ENCODE measurements at places on chromosomes 12 and 14.

- no peak for DNase-seq
Measured at GRCh38 chr14:100336618-100337530, 13.7 kb downstream of the SLC25A47 start.

GRCh38 chr14:23018107-23018506 is 8.2 kb upstream of the C14orf93 start:
- no peak for DNase-seq

DNA sequence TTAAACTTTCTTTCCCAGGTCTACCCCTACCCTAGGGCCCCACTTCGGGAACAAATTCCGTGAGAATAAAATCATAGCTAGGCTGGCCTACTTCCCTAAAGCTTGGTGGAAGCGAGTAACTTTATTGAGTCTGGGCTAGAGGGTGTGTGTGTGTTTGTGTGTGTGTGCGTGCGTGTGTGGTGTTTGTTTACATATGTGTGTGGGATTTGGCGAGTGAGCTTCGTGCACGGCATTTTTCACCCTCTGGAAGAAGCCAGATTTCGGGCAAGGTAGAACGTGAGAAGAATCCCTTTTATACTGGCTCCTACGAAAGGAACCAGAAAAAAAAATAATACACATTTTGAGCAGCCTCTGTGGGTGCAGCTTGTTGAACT is 7.5 kb upstream of the LHX5 start:
- no peak for DNase-seq

GRCh38 chr12:119176267-119177055 is 2.3 kb upstream of the HSPB8 start:
- no peak for DNase-seq

DNA sequence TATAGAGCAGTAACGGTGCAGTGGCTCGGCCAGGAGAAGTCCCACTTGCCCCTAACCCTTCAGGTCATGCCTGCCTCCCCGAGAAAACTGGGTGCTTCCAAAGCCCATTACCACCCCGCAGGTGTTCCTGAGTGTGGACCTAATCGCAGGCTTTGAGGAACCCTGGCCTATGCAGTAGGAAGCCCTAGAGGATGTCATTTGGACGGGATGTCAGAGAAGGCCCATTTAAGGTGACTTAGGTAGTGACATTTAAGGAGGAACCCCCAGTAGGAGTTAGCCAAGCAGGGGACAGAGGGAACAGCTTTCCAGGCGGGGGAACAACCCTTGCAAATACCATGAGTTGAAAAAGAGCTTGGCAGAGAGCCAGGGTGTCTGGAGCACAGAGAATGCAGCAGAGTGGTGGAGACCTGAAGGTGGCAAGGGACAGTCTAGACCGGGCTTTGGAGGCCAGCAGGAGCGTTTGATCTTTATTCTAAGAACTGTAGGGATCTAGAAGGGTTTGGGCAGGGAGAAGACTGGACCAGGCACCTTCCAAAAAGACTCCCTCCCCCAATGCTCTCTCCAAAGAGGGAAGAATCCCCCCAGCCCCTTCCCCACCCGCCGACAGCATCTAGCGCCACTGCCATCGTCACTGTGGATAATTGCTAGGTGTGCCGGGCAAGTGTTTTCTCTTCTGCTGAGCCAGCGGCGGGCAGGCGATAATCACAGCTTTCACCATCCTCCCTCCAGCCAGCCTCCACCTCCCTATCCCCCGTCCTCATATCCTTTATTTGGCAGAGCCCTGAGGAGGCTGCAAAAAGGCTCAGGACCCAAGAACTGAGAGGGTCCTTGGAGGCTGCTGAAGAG is 33.3 kb upstream of the BEGAIN start:
- no peak for DNase-seq
